ENCODE measurements at places on chromosomes 1 and 21.

DNA sequence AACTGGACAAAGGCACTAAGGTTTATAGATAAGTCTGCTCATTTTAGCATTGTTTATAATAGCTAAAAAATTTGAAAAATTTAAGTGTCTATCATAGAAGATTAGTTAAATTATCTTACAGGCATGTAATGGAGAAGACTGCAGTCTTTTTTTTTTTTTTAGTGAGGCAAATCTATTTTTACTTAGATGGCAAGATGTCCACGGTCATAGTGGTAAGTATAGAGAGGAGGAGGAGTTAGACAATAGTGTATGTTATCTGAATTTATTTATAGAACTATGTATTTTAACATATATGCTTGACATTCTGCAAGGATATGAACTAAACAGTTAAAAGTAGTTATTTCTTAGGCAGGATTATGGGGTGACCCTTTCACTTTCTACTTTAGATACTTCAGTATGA is 149.0 kb downstream of the SYT2 start:
- DNase-seq, result no peak

DNA sequence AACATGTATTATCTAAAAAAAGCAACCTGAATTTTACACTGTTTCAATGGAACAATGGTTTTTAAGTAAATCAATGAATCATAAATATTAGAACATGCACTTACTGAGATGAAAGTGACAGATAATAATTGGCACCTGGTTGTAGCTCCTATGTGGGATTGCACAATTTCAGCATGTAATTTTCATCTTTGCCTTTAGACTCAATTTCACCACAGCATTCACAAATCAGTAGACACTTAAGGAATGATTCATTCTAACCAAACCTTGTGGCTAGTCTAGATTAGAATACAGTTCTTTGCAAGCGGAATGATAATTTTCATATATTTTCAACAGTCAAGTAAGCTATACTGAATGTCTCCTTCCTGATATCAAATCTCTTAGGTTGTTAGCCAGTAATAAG is 853.4 kb downstream of the KCNT2 start:
- no peak for DNase-seq

GRCh38 chr1:214958486-214958885 is 124.1 kb upstream of the KCNK2 start:
- no peak for DNase-seq

GRCh38 chr1:173648880-173649605 is 13.9 kb downstream of the TEX50 start:
- DNase-seq, result no peak

DNA sequence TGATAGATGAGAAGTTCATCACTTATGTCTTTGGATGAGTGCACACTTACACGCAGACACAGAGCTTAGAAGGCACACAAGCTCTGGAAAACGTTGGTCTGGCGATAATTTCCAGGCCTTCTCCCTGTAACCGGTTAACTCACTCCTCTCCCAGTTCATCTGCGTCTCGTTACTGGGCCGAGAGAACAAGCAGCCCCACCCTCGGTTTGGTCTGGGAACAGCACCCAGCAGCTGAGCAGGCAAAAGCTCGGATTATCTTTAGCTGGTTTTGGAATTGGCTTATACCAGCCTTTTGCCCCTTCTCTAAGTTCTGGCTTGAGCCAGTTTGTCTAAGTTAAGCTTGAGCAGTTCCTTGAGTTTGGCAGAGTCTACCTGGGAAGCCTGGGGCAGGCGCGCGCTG is 27.3 kb upstream of the COL6A1 start:
- DNase-seq, result no peak

GRCh38 chr1:22914156-22914555 is 58.5 kb downstream of the LACTBL1 start:
- no peak for DNase-seq

DNA sequence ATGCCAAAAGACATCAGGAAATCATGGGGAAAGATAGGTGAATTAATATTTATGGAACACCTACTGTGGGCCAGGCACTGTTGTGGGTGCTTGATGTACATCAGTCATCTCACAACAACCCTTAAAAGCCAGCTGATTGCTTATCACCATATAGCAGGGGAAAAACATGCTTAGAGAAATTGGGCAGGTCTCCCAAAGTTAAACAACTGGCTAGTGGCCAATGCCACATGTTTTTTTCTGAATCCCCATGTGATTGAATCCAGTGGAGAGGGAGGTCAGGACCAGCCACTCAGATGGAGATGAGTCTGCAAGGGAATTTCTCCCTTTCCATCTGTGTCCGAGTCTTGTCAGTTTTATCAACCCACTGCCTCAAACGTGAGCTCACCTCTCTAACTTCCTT is 33.5 kb downstream of the UTP25 start:
- DNase-seq, result no peak

DNA sequence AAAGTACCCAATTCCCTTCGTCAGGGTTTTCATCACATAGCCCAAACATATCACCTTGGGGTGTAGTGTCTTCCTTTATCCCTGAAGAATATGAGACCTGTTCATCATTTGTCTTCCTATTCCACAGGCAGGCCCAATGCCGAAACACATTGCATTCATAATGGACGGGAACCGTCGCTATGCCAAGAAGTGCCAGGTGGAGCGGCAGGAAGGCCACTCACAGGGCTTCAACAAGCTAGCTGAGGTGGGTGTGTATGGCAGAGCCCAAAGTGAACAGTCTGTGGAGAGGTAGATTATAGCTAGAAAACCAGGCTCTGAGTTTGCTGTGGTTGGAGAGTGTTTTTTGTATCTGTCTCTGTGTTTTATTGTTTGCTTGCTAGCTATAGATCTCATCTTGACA is 5.9 kb downstream of the DHDDS start:
- no peak for DNase-seq

- no peak for DNase-seq
Observed at GRCh38 chr1:218495931-218496330, 150.8 kb downstream of the TGFB2 start.

GRCh38 chr1:4079815-4080214 is 179.7 kb upstream of the C1orf174 start:
- no peak for DNase-seq

GRCh38 chr1:167713330-167714081 is 8.3 kb upstream of the MPZL1 start:
- DNase-seq, result no peak

DNA sequence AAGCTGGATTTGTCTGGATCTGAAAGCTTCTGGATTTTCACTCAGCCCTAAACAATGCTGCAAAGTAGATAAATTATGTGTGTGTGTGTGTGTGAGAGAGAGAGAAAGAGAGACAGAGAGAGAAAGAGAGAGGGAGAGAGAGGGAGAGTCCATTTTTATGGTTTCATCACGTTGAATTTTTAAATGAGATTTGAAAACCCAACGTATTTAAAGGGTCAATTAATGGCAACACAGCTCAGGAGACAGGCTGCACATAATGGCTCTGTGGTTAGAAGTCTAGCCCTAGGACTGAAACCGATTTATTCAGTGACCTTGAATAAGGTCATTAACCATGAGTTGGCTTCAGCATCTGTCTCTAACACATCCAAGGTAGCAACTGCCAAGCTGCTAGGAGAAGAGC is 35.3 kb upstream of the FMN2 start:
- DNase-seq, result no peak

DNA sequence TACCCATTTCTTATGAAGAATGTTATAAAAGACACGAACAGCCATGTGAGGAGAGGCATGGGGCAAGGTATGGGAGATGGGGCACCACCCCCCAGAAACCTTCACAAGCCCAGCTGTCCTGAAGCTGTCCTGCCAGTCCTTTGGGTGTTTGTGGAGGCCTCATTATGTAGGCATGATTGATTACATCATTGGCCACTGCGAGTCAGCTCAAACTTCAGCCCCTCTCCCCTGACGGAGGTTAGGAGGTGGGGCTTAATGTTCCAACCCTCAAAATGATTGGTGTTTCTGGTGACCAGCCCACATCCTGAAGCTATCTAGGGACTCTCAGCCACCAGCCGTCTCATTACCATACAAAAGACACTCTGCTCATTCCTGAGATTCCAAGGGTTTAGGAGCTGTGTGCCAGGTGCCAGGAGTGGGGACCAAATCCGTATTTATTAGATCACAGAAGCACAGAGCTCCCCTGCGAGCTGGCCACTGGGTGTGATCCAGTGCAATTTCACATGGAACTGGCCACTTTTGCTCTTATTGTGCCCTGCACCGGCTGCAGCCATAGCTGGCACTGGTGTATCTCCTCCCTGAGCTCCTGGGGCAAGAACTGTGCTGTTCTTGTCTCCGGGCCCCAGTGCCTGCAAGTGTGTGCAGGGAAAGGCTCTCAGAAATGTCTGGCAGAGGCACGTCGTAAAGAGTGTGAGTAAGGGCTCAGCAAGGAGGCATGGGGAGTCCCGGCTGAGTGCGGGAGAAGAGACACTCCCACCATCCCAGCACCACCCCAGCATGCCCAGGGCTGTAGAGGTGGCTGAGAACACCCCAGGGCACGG is 10.5 kb downstream of the KIAA1614 start:
- peak; percentile 61 for DNase-seq

DNA sequence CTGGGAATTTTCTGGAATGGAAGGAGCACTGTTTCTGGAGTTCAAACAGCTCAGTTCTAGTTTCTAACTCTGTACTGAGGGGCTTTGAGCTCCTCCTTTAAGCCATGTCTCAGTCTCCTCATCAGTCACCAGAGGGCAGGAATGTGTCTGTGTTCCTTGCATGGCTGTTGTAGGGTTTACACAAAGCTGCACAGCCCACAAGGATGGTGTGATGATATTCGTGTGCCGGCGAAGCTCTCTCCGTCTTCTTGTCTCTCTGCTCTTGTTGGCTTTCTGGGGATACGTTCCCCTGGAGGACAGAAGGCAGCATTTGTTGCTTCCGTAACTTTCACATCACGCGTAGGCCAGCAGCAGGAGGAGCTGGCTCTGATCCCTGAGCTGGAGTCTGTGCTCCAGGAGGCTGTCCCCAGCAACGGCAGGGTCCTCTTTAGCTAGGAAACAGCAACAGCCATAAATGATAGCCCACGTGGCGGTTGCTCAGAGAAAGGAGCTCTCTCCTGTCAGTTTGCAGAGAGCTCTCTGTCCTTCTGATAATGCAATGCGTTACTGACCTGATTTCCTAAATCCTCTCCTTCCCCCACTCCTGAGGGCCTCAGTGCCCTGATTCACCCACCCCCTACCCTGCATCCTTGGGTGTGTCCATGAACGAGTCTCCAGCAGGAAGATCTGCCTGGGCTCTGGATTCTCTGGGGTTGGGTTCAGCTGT is 189.2 kb upstream of the VAMP3 start:
- DNase-seq, result no peak

DNA sequence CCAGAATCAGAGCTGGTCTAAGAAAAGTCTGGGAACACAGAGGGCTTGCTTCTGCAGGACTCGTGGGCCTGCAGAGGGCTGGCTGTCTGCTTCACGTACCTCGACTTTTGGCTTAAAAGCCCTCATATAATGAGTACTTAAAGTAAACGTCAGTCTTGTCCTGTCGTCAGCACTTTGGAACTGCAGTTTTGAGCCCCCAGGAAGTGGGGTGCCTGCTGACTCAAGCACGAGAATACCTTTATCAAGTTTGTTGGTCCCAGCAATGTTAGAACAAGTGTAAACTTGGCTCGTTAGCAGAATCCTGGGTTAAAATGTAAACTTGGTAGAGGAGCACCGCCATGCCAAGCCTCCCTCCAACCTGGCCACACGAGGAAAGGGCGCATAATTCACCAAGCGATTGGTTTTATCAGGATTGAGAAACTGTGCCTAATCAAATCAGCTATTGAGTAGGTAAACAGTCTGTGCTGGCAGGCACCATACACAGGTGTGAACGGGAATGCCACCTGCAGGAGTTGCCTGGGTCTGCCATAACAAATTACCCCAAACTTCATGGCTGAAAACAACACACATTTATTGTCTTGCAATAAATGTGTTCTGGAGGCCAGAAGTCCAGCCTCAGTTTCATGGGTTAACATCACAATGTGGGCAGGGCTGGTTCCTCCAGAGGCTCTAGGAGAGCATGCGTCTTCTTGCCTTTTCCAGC is 45.0 kb upstream of the FHAD1 start:
- DNase-seq, result no peak

DNA sequence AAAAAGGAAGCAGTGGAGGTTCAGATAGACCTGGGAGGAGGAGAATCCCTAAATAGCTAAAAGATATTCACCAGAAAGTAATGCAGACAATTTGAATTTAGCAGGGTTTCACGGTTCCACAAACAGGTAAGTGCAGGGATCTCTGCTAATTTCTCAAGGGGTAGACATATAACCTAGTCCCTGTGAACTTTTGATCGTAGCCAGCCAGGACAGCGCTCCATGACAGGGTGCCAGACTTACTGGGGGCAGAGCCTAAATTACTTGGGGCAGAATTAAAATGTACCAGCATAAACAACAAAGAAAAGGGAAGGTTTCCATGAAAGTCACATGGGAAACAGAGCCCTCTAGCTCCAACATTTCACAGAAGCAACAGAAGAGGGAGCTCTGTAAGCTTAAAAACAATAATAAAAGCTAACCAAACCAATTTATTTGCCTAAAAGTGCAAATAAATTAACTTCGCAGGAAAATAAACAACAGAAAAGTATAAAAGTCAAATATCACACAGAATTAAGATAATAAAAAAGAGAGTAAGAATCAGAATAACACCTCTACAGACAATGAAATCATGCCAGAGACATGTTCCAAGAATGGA is 198.3 kb downstream of the DUSP10 start:
- DNase-seq, result no peak

DNA sequence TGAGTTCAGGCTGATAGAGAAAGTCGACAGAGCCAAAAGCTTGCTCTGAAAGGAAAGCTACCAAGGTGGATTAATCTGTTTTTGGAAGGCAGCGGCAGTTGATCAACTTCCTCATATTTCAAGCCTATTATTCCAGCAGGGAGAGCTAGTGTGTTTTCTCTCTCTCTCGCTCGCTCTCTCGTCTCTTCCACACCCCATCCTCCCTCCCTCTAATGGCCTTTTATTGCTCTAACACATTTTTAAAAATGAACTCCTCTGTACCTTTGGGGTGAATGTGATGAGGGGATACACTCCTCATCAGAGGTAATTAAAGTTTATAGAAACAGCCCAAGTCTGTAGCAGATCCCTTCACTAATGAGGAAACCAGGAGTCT is 126.4 kb downstream of the CLIC6 start:
- DNase-seq, result no peak

GRCh38 chr1:210025870-210026269 is 87.9 kb downstream of the SYT14 start:
- DNase-seq, result no peak

- DNase-seq, result no peak
Observed at GRCh38 chr1:161200421-161200991, 1.7 kb upstream of the ADAMTS4 start.

DNA sequence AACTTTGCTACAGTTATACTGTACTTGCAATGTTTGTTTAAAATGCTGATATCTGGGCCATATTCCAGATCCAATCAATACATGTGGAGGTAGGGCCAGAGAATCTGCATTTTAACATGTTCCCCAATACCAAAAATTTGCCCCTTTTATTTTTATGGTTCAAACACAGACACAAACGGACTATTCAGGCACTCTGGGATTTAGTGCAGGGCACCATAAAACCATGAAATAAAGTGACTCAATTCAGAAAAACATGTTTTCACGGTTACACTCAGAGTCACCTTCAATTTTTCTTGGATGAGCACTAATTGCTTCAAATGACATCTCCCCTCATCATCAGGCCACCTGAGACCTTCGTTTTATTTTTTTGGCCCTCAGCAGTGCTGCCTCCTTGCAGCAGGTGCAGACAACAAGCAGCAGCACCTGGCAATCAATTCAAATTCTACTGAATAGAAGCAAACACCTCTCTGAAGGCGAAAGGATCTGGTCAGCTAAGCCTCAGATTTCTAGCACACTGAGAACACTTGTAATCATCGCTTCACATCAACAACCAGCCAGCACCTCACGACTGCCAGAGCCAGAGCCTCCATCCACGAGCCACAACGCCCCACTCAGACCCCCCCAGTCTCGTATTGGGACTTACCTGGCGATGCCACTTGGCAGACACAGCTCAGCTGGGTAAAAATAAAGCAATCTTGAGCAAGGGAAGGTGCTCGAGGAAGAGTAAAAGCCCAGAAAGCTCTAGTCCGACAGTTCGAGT is 1.1 kb downstream of the ERO1B start:
- DNase-seq, result no peak
